Activated T-cell treated with anti-CD3 and anti-CD28 coated beads, Interleukin-2, amount 50 U/mL, for 1 hour (primary cell): ENCODE measurements at places on chromosomes 6 and 20.

DNA sequence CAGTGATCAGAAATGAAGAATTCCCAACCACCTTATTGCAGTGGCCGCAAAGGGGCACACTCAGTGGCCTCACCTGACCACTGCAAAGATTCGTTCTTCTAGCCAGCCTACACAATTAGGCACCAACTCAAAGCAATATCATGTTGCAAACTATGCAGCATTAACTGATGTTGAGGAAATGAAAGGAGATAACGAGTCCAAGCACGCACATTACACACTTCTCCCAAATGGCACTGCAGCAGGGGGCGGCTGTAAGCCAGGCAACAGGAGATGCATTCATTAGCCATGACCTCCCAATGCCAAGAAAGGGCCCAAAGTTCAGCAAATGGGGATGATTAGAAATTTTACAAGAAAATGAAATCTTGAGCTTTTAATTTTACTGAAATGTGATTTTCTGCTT lies 39.3 kb downstream of the ATXN1 start:
- no peak for DNase-seq

DNA sequence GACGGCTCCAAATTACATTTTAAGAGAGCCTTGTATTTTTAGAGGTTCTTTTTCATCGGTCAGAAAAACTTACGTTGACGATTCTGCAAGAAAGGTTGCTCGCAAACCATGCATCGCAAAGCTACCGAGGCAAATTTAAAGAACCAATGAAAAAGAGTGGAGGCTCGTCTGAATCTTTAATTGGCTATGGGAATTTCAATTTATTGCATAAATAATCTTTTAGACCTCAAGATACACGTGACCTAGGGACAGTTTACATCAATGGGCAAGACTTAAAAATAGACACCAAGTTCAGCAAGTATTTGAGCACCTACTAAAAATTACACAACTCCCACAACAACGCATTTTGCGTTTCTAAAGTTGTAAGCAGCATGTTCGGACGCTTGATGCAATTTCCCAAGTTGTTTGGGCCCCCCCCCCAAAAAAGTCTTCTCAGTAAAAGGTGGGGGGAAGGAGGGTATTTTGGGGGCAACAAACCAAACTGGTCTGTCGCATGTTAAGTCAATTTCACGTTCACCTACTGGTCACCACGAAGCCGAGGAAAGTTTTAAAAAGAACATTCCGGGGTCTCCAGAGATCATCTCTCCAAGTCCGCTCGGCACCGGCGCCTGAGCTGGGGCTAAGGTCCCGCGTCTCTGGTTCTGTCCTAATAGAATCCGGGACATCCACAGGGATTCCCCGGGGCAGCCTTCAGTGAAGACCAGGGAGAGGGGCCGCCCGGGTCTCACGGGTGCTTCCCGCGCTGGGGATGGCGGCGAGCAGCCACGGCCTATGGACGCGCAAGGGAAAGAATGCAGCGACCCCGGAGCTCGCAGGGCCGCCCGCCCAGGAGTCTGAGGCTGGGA lies 851 bp downstream of the SNX5 start:
- no peak for DNase-seq

GRCh38 chr20:38190936-38191371 lies 25.9 kb upstream of the TGM2 start:
- no peak for DNase-seq

- no peak for DNase-seq
These were observed 11.2 kb upstream of the PYGB start for GRCh38 chr20:25236450-25237304.

DNA sequence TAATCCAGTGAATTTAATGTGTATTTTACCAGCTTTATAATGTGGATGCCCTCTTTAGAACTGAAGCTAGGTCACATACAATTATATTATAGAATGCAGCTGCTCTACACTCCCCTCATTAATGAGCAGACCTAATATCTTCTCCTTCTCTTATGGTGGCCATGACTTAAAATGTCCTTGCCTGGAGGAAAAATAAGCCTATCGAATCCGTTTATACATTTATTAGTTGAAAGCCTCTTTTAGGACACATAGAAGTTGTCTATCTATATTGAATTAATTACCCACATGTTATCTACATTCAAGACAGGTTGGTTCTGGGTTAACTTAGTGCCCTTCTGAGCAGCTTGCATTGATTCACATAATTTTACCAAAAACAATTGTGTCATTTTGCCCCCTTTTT lies 1716.8 kb downstream of the HACE1 start:
- DNase-seq = no peak

GRCh38 chr6:153575528-153575927 lies 444.4 kb upstream of the RGS17 start:
- DNase-seq = no peak

DNA sequence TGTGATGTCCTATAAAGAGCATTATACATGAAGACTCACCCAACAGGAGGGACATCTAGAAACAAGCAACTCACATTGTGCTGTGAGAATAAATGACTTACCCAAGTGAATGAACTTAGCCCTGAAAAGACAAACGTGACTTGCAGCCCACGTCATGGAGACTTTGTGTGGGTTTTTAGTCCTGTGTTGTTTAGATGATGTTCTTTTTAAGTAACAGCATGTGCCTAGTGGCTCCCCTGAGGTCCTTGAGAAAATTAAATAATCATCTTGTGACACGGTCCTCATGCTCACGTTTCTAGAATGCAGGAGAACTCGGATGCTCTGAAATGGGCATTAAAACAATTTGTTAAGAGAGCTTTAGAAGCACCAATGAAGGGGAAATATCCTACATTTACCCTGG lies 165.1 kb downstream of the SASH1 start:
- DNase-seq = no peak

- no peak for DNase-seq
These were observed 51.0 kb upstream of the ECI2 start for GRCh38 chr6:4186385-4186784.

DNA sequence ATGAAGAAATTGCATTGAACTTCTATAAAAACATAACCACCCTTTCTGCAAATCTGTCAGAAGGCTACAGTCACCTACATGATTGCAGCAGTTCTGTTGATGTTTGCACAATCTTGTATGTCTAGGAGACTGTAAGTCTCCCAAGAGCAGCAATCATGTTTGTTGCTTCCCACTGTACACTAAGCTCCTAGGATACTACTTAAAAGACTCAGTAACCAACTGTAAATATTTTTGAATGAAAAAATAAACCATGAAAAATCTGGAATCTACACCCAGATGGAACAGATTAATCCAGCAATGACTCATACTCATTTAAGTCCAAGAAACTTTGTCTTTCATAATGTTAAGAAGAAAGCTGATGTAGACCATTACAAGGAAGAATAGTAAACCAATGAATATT lies 168.5 kb upstream of the ATXN1 start:
- no peak for DNase-seq

DNA sequence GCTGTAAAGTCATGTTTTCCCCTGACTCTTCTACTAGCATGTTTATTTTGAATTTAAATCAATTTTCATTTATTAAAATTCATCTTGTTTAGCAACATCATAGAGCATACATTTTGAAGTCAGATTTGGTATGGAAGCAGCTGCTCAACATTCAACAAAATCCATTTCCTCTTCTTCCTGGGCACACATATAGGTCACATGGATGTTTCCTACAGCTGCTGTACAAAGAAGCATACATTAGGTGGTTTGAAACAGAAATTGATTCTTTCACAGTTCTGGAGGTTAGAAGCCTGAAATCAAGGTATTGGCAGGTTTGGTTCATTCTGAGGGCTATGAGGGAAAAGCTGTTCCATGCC lies 495.2 kb downstream of the RFPL4B start:
- no peak for DNase-seq

DNA sequence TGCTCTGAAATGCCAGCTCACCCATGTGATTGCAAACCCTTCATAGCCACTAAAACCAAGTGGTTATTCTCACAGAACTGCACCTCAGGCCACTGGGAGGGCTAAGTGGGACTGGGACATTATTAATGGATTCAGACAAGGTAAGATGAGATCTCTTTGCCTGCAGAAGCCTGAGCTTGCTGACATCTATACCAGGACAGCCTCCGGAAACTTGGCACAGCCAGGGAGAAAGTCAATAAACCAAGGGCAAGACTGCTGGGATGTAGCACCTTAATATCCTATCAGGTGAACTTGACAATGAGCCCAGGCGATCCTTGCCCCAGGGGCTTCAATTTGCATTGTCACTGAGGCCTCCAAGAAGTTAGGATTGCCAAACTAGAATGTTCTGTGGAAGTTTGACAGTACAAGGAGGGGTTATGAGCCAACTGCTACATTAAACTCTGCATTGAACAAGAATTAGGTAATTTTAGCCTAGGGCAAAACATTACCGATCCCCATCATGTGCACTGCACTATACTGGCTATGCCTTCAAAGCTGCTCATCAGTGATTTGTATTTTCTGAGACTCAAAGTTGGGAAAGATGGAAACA lies 60.1 kb upstream of the RALGAPA2 start:
- no peak for DNase-seq

DNA sequence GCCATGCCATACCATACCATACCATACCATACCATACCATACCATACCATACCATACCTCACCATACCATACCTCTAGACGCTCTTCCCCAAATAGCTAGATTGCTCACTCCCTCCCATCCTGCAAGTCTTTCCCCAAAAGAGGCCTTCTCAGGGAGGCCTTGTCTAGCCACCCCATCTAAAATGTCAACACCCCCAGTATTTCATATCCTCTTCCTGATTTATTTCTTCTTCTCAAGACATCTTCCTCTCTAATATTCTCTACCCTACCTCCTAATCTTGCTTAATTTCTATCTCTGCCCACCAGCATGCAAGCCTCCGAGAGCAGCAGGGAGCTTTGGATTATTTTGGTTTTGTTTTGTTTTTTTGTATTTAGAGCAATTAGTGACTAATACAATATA lies 225.2 kb upstream of the RREB1 start:
- no peak for DNase-seq

DNA sequence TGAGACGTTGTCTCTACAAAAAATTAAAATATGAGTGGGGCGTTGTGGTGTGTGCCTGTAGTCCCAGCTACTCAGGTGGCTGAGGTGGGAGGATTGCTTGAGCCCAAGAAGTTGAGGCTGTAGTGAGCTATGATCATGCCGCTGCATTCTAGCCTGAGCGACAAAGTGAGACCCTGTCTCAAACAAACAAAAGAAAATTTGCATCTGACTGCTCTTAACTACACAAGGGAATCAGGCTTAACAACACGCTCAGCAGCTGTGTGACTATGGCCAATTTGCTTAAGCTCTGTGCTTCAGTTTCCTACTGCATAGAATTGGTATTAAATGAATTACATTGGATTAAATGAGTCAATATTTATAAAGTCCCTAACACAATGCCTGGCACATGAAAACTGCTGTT lies 24.3 kb upstream of the MRPS10 start:
- DNase-seq = no peak

GRCh38 chr20:54980103-54980960 lies 504.9 kb downstream of the DOK5 start:
- no peak for DNase-seq

GRCh38 chr20:12180107-12180661 lies 262.5 kb downstream of the BTBD3 start:
- no peak for DNase-seq

DNA sequence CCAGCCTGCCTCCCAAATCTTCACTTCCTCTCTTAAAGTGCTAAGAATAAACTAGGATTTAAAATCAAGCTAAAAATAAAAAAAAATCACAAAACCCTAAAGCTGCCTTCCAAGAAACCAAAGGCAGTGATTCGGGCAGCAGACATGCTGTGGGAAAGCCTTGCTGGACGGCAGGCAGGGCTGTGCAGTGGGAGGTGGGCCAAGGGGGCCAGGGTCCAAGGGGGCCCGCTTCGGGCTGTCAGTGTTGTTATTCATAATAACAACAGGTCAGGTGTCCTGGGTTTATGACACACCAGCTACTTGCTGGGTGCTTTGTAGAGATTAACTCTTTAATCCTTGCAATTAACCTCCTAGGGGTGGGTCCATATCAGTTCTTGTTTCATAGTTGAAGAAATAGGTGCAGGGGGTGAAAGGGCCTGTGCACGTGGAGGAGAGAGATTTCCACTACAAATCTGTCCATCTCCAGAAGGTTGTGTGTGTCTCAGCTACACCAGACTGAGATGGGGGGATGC lies 40.4 kb downstream of the CD40 start:
- no peak for DNase-seq

GRCh38 chr6:146910611-146911010 lies 293.6 kb upstream of the STXBP5 start:
- no peak for DNase-seq

DNA sequence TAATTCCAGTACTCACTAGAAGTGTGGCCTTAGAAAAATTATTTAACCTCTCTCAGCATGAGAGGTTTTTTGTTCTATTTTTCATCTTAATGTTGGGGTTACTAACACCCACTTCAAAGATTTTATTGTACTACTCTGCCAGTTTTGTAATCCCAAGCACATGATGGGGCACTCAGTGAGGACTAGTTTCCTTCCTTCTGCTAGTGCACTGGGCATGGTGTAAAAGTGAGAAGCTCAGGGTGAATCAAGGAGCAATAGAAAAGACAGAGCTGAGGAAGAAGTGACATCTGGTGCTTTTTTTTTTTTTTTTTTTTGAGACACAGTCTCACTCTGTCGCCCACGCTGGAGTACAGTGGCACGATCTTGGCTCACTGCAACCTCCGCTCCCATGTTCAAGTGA lies 439.4 kb upstream of the ARID1B start:
- no peak for DNase-seq

DNA sequence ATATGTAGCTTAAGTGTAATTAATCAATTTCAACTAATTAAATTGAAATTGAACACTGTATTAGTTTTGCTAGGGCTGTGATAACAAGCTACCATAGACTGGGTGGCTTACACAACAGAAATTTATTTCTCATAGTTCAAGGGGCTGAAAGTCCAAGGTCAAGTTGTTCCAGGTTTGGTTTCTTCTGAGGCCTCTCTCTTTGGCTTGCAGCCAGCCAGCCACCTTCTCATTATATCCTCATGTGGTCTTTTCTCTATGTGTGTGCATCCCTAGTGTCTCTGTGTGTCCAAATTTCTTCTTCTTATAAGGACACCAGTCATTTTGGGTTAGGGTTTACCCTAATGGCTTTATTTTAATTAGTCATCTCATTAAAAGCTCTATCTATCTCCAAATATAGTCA lies 611.7 kb downstream of the UTRN start:
- no peak for DNase-seq

GRCh38 chr6:91407706-91408105 lies 820.8 kb upstream of the MAP3K7 start:
- DNase-seq = no peak

- DNase-seq = no peak
These were observed 236.3 kb downstream of the HAO1 start for GRCh38 chr20:7703996-7704395.

- no peak for DNase-seq
These were observed 212.1 kb upstream of the MARCKS start for GRCh38 chr6:113644861-113645575.
